Left hindlimb (tissue), 1 donor: ENCODE measurements at places on chromosomes 6 and 20.

DNA sequence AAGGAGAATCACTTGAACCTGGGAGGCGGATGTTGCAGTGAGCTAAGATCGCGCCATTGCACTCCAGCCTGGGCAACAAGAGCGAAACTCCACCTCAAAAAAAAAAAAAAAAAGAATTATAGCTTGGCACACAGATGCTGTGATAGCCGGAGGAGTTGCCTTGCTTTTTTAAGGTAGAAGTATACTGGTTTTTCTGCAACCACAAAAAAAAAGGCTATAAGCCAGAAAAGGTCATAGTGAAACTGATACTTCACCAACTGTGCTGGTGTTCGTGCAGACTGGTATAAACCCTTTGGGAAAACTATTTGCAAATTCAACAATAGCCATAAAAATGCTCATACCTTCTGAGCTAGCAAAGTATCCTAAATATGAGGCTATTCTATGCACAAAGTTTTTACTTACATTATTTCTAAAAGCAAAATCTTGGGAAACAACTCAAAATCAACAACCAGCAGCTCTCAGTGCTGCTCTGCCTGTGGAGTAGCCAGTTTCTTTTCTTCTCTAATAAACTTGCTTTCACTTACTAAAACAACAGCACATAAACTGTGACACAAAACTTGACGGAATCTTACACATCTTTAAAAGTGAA, 44.0 kb downstream of the B4GALT5 start:
- DNase-seq = no peak

DNA sequence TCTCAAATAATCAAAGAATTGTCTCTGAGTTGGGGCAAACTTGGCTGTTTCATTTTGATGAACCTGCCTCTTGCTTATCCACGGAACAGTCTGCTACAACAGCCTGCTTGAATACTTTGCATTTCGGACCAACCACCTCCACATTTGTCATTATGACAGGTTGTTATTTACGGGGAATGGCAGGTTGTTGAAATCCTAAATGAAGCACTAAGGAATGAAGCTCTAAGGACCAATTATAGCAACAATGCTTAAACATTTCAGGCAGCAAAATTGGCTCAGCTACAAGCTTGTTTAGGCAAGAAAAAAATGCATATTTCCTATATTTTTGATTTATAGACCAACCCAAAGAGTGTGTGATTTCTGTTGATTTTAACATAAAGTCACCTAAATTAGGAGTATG, 84.5 kb downstream of the MAP3K7 start:
- no peak for DNase-seq

DNA sequence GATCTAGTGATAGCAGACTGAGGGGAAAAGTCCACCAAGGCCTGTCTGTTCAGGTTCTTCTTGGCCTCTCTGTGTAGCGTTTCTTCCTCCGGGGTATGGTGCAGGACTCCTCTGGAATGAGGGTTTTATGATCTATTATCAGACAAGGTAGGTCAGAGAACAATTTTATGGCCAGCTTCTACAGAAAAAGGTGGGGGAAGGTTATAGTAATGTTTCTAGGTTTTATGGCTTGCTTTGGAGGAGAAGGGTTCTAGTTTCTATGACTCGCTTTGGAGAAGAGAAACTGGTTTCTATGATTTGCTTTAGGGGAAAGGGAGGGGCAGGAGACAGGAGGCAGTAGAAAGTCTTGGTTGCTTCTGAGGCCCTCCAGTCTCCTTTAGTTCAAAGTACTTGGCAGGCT, 144.8 kb upstream of the LAMA2 start:
- DNase-seq = no peak

DNA sequence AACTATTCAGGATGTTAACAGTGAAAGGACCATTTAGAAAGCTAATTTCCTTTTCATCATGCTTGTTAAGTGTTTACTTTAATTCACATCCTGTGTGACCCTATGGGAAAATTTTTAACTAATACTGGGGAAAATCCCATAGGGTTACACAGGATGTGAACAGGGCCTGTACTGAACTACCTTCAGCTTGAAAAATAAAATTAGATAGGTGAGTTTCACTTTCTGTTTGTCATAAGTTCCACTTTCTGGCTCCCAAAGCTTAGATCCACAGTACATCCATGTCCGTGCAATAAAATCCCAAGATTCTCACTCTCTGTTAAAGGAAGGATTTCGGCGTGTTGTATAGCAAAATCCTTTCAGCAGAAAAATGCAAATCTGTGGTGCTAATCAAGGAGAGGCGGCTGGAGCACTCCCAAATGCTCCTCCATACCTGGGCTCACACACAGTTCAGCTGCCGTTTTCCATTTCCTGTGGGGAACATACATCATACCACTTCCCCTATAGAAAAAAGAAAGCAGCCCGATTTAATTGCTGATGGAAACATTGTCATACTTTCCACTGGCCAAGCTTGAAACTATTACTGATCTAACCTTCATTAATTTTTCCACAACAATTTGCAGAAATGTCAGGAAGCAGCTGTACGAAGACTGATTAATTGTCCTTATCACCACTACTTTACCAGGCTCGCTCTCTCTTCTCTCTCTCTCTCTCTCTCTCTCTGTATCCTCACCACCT, 125.2 kb downstream of the HIVEP2 start:
- peak; percentile 68 for DNase-seq

DNA sequence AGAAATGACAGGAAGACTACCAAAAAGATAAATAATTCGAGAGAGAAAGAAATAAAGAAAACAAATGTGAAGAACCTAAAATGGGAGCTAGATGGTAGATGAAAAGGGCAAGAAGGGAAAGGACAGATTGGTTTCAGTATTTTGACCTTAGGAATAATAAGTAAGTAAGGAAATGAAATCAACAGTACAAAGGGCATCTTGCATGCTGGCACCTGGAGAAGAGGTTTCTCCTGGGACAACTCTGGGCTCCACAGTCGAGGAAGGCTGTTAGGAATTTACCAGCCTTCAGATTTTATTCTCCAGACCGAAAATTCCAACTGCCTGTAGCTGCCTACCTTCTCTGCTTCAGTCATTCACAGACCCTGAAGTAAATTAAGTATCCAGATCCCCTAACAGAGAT, 80.5 kb downstream of the SMLR1 start:
- DNase-seq = no peak

DNA sequence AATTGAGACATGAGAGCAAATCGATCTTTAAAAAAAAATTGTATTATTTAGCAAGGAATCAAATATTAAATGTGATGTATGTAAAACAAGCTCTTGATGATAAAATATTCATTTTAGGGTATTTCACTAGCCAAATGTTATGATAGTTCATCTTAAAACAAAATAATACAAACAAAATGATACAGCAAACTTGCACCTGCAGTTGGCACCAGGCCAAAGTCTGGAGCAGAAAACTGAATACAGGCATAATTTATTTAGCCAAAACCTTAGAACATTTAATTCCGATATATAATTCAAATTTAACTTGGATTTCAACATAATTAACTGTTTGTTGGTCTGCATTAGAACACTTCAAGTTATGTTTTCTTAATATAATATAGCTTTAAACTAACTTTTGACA, 60.9 kb downstream of the EPHA7 start:
- no peak for DNase-seq

DNA sequence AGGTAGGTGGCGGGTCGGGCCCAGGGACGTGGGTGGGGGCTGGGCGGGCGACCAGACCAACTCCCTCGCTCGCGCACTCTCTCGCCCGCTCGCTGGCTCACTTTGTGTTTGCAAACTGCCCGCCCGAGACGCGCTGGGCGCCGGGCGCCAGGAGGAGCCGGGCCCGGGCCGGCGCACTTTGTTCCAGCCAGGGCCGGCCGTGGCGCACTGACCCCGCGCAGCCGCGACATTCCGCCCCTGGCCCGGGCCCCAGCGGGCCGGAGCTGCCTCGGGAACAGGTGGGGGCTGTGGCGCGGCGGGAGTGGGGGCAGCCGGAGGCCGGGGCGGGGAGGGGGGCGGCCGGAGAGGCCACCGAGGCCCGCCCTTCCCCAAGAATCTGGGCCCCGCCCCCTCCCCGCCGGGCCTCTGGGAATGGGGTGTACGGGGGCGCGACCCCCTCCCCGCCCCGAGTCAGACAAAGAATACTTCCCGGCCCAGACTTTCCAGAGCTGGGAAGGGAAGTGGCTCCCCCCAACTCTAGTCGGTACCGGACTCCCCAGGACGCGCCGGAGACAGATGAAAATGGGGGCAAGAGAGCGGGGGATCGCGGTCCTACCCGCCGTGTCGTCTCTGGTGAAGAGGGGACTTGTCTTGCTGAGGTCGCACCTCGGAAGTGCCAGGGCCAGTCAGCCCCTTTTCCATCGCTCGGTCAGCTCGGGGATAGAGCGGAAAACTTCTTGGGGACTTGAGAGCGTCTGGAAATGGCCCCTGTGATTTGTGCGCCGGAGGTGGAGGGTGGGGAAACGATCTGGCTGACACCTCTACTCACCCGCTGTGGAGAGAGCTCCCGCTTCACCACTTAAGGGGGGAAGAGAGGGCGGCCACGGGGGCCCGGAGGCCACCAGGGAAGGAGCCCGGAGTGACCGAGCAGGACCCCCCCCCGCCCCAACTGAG, 951 bp downstream of the FOXP4 start:
- DNase-seq = peak; percentile 68

DNA sequence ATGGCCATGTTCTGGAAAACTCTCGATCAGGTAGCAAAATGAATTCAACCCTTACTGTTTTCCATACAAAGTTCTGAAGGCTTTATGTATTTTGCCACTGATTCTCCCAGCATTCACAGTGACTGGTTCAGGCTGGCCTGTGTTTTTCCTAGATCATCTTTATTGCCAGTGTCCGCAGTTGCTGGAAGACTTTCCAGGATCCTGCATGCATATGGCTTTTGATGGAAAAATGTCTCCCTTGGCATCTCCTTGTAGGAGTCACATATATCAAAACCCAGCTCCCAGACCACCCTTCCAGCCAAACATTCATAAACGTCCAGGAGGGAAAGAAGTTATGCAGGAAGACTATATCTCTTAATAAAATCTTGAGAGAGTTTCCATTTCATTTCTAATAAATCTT, 588.8 kb downstream of the MAFB start:
- peak; percentile 56 for DNase-seq

- no peak for DNase-seq
Observed at GRCh38 chr20:52242237-52243230, 51.0 kb upstream of the ZFP64 start.

- DNase-seq = no peak
Observed at GRCh38 chr6:87074101-87074621, 20.7 kb downstream of the CGA start.

DNA sequence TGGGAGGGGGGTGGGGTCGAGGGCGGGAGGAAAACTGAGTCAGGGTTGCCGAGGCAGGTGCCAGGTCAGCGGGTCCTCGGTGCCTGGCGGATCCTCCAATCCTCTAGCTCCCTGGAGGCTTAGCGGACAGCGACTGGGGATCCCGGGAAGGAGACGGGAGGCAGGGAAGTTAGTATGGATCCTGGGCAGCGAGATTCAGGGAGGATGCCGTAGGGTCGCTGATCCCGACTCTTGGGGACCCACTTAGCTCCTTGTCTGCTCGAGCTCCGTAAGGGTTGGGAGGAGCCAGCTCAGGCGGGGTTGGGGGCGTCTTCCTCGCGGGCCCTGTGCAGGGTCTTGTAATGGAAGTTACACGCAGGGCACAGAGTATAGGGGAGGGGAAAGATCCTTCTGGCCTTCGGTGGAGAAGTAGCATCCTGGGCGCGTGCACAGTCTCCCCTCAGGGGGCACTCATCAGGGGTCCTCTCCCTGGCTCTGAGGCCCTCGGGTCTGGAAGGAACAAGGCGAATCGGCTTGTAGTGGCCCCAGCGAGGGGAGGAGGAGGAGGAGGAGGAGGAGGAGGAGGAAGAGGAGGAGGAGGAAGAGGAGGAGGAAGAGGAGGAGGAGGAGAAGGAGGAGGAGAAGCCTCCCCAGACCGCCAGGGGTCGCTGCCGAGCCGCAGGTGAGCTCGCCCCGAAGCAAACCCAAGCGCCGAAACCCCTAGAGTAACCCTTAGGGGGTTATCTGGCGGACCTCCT, 6.4 kb upstream of the SLC12A5 start:
- DNase-seq = no peak

DNA sequence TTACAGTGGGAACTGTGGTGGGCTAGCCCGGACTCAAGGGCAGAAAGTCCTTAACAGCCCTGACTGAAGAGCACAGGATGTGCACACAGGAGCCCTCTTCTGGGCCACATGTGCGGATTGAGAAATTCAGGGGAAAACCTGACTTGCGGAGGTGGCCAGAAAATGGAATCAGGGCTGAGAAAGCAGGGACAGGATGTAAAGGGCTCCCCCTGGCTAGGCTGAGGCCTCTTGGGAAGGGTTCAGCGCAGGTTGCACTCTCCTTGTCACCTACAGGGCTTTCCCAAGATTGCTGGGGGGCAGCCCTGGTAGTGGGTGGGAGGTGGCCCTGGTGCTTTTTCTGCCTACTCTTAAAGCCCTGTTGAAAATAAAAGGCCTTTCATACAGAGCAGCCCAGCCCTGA, 251.2 kb downstream of the SLC24A3 start:
- no peak for DNase-seq

GRCh38 chr6:41073968-41074691, 1.4 kb downstream of the NFYA start:
- DNase-seq = no peak

GRCh38 chr20:46323557-46323956, 15.3 kb upstream of the CDH22 start:
- no peak for DNase-seq

DNA sequence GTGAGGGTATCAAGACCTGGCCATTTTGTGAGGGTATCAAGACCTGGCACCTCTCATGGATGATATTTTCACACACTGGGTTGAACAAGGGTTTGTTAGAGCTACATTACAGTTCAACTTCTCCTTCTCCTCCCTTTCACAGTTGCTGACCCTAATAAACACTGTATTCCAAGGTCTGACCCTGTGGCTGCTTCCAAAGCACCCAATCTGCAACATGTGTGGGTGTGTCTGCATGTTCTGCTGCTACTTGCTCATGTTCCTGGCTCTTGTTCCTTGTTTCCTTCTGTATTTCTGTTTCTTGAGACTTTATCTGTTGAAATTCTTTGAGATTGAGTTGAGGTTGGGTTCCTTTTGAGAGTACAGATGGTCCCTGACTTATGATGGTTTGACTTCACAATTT, 162.1 kb upstream of the GMDS start:
- no peak for DNase-seq

DNA sequence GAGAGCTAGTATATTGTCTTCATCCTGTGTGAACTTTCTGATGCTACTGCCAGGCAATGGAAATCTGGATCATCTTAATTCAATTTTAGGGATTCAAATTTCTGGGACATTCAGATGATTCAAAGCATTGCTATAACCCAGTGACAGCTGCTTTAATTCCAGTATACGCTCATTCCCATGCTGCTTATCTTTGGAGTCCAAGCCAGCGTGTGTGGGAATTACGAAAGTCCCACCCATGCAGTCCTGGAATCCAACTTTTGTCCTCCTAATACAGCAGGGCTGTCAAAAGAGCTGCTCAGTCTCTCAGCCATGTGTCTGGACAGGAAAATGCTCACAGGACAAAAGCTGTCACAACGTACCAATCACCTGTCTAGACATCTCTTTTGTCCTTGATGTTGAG, 219.8 kb downstream of the LAMA2 start:
- peak; percentile 42 for DNase-seq
